ENCODE measurements at places on chromosomes 7 and 10. TPM values are rescaled to one million over a fixed set of nuclear protein-coding genes. Genes with fewer than 3 reads are reported as not detected.

The SLC18A3 gene
- total RNA-seq = 6.2 TPM

The NUTM2A gene
- total RNA-seq = 3.2 TPM

DNA sequence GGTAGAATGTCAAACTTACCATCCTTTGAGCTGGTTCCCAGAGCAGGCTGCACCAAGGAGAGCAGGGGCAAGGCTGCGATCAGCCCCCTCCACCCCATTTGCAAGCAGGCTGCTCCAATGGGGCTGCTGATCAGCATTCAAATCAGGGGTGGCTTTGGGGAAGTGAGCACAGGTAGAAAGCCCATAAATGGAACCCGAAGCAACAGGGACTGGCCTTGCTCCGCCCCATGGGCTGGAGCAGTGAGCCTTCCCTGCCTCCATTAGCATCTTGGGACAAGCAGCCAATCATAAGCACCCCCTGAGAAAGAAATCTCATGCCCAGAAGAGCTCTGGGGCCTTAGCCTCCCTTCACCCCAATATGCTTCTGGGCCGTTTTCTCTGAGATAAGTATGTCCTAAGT, 4.0 kb upstream of the PKD1L1 start:
- H3K36me3 ChIP-seq = peaks cover 25% of the 10 kb centered on the region
- H3K27ac ChIP-seq = peak overlapping the region; percentile 89
- no peaks in the 10 kb centered on the region for H3K27me3 ChIP-seq
- H3K4me1 ChIP-seq = peaks cover 8% of the 10 kb centered on the region
- no peak overlapping the region for H3K4me3 ChIP-seq
- peak; percentile 10 for DNase-seq

- H3K4me3 ChIP-seq = no peak overlapping the region
- DNase-seq = no peak
- H3K36me3 ChIP-seq = no peaks in the 10 kb centered on the region
- no peaks in the 10 kb centered on the region for H3K27me3 ChIP-seq
Observed at GRCh38 chr7:17689361-17689902, 250.9 kb downstream of the SNX13 start.

- H3K27ac ChIP-seq = no peak overlapping the region
- DNase-seq = no peak
- no peaks in the 10 kb centered on the region for H3K4me1 ChIP-seq
- no peak overlapping the region for H3K4me3 ChIP-seq
- peaks cover 56% of the 10 kb centered on the region for H3K36me3 ChIP-seq
- no peaks in the 10 kb centered on the region for H3K27me3 ChIP-seq
Observed at GRCh38 chr7:100035876-100036275, 13.7 kb upstream of the ZSCAN21 start.

DNA sequence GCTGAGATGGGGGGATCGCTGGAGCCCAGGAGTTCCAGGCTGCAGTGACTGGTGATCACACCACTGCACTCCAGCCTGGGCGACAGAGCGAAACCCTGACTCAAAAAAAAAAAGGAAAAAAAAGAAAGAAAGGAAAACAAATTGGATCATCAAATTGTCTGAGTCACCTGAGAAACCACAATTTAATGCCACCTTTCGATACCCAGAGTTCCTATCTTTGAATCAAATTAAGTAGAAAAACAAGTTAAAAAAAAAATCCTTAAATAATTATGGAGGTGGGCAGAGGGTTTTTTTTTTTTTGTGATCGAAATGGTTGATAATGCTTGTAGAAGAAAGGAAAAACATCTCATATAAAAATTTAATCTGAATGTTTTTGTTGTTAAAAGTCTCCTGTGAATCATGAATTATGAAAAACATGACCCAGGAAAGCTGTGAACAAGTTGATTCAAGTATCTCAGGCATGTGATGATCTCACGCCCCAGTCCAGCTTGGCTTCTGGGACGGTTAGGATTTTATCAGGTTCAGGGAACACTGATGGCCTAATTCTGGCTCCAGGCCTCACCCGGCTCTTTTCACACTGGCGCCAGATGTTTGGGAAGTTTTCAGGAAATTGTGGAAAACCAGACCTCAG, 25.3 kb upstream of the CUX1 start:
- no peak overlapping the region for H3K4me3 ChIP-seq
- H3K36me3 ChIP-seq = no peaks in the 10 kb centered on the region
- no peak for DNase-seq
- H3K27me3 ChIP-seq = peaks cover 4% of the 10 kb centered on the region
- no peak overlapping the region for H3K27ac ChIP-seq
- no peaks in the 10 kb centered on the region for H3K4me1 ChIP-seq

All from type B pancreatic cell (in vitro differentiated cells).